ENCODE measurements at places on chromosomes 1 and 21.

DNA sequence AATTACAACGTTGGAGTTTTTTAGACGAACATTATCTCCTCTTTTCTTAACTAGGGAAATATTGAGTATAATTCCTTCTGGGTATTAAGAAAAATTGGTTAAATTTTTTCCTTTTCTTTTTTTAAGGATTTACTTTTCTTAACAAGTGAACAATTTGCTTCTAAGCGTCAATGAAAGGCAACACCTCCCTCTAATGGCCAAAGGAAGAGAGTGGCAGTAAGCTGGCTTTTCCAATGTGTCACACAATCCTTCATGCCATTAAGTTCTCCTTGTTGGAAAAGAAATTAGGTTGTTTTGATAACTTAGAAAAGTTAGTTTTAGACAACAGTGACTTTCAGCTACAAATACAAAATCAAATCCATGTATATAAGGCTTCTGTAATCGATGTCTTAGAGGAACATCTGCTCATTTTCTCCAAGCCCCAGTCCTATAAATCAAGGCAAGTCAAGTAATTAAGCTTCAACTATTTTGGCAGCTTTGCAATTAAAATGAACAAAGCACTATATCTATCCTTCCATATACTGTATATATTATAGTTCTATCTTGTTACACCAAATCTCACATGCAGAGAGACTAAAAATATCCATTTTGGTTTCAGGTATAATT, 62.8 kb downstream of the EDEM3 start:
- no peak for DNase-seq

DNA sequence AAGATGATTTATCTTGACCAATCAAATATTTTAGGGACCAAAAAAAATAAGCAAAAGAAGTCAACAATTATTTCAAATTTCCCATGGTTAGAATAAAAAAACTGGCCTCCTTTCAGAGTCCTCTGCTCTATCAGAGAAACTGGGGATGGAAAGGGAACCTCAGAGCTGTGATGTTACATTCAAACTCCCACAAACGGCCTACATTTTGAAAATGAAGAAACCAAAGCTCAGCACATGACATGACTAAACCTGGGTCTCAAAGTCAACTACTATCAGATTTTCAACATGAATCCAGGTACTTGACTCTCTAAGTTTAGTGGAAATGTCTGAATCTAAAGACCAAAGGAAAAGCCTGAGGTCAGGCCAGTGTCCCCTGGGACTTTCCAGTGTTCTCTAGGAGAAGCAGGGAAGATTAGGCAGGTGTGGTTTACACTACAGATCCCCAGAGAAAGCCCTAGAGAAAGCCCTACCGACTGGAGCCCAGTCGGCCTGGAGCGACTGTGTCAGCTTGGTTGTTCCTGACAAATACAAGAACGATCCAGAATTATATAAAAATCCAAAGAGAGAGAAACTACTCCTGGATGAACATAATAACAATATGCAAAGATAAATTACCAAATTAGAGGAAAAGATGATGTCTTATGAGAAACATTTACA, 24.8 kb downstream of the JAK1 start:
- DNase-seq = no peak

DNA sequence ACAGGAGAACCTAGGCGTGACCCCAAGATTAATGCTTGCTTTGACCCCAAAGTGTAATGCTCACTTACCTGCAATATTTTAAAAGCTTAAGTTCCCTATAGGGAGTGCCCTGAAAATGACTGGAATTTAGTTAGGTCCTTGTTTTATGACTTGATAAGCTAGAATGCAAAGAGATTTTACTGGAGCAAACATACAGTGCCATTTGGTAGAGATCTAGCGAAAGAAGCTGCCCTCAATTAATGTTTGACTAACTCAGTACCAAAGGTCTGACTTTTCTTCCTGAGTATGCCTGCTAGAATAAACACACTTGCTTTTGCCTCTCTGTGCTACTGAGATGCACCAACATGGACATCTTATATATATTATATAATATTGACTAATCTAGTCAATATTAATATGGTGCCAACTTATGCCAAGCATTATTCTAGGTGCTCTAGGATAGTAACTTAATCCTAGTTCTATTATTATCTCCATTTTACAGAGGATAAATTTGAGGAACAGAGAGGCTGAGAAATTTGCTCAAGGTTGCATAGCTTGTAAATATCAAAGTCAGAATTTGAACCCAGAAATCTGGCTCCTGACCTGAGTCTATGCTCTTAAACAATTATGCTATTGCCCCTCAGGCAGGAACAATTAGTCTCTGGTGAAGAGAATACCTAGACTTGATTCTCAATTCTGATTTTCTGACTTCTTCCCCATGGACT, 18.2 kb downstream of the S100A10 start:
- no peak for DNase-seq

GRCh38 chr1:6373961-6374720, 19.4 kb downstream of the ACOT7 start:
- DNase-seq = no peak

DNA sequence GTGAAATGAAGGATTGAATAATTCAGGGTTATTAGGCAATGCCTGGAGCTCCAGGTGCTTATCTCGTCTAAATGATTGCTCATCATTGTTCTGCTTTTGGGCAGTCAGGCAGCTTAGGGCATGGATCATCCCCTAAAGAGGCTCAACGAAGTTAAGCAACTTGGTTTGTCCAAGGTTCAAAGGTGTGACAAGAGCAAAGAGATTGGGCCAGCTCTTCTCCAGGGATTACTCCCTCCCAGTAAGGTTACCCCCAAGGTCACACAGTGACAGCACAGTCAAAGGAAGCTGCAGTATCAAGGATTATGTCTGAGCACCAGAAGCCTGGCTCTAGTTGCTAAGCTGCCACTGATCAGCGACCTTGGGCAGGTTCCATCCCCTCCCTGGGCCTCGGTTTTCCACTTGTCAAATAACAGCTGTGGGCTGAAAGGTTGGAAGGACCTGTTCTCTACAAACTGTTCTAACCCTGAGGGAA, 6.8 kb downstream of the ETNK2 start:
- no peak for DNase-seq

DNA sequence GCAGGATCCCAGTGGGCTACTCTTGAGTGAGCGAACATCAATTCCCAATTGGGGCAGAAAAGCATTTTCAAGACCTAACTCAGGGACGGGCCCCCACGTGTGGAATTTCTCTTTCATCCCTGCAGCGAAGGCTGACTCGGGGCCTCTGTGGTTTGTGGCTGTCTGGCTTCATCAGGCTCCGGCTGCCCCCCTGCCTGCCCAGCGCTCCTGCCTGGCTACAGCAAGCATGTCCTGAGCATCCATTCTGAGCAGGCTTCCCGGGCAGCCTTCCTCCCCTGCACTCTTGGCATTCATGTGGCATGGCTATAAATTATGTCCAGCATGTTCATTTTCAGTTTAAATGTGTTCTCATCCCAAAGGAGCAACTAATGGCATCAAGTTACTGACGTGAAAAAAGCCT, 588.1 kb downstream of the KIF26B start:
- DNase-seq = no peak

- no peak for DNase-seq
Observed at GRCh38 chr1:99849413-99849743, 783 bp upstream of the AGL start.

- DNase-seq = no peak
Observed at GRCh38 chr1:209412566-209412965, 170.9 kb upstream of the CAMK1G start.

DNA sequence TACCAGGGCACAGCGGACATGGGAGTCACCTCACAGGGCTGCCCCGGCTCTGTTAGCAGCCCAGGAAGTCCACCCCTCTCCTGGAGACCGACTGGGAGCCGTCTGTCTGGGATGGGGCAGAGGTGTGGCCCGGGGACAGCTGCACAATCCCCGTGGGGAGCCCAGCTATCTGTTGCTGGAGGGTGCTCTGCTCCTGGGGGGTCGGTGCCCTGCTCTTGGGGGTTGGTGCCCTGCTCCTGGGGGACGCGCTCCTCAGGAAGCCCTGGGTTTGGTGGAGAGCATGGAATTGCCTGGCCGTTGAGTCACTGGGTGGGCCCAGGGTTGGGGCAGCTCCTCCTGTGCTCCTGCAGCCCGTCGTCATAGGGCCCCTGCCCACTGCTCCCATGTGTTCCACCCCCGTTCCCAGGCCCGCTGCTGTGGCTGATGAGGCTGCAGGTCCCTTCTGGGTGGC, 39.3 kb downstream of the AGPAT3 start:
- no peak for DNase-seq

DNA sequence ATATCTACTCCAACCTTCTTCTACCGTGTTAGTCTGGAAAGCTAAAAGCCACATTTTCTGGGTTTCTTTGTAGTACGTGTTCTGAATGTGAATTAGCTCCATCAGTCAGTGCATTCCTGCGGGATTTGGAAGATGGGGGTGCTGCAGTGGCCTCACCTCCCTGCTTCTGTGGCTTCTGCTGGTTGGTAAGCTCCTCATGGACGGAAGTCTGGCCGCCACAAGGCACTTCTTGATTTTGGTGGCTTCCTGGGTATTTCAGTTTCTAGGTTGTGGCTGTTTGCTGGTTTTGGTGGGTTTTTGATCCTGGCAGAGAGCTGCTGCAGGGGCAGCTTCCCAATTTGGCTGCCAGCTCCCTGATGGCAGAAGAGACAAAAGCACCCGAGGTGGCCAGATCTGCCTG, 20.9 kb upstream of the TACSTD2 start:
- DNase-seq = no peak

- DNase-seq = no peak
Observed at GRCh38 chr1:13956393-13956792, 256.4 kb downstream of the PRDM2 start.

- DNase-seq = no peak
Observed at GRCh38 chr1:98660940-98661543, 479 bp upstream of the SNX7 start.

GRCh38 chr1:115842948-115843347, 2.0 kb upstream of the NHLH2 start:
- no peak for DNase-seq

GRCh38 chr1:101847626-101848025, 149.1 kb downstream of the OLFM3 start:
- no peak for DNase-seq

DNA sequence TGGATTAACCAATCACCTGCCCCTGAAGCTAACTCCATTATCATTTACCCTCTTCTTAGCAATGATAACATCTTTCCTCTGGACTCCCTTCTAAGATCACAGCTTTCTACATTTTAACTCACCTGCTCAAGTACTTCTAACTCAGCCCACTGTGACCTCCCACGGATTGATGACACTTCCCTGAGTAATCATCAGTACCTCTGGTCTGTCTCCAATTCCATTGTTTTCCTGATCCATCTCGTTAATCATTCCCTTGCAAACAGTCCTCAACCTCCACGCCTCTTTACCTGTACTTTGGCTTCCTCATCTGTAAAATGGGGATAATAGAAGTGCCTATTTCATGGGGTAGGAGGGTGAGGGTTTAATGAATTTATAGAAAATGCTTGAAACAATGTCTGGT, 195.3 kb upstream of the APP start:
- no peak for DNase-seq

GRCh38 chr1:157195521-157196244, 57.5 kb upstream of the ETV3 start:
- no peak for DNase-seq

DNA sequence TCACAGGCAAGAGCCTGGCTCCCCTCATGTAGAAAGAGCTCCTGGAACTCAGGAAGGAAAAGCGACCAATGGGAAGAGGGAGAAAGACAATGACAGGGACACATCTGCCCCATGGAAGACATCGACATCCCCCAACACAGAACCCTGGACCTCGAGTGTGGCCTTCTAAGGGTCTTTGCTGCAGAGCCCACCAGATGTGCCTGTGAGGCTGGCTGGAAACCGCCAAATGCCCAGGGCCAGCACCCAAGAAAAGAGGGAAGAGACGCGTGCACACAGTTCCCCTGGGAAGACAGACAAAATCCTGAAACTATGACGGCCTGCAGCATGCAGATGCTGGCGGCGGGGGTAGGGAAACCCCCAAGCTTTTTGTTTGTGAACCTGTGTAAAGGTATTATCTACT, 36.4 kb upstream of the ADARB1 start:
- DNase-seq = no peak

Measured in esophagus squamous epithelium (tissue), 5 donors.